Sciatic nerve (tissue), 2 donors: ENCODE measurements at places on chromosomes 5 and 9.

- DNase-seq: no peak
Measured at GRCh38 chr5:155313518-155313917, 300.0 kb downstream of the KIF4B start.

- DNase-seq: no peak
Measured at GRCh38 chr5:56803025-56803424, 12.3 kb upstream of the MAP3K1 start.

DNA sequence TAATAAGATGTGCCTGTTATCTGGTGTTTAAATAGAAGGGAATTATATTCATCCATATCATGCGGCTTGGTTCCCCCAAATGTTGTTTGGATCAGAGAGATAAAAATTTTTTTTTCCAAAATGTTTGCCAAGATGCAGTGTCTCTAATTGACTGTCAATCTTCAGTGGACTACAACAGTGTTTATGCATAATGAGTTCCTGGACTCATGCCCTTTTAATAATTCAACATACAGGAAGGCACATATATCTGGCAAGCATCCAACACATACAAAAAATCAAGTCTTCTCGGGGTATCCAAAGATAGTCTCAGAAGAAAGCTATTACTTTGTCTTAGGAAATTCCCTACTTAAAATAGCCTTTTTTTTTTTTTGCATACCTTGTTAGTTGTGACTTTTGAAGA lies 1534.7 kb downstream of the EFNA5 start:
- DNase-seq: no peak

- DNase-seq: no peak
Measured at GRCh38 chr5:73751254-73751914, 125.4 kb downstream of the ARHGEF28 start.

DNA sequence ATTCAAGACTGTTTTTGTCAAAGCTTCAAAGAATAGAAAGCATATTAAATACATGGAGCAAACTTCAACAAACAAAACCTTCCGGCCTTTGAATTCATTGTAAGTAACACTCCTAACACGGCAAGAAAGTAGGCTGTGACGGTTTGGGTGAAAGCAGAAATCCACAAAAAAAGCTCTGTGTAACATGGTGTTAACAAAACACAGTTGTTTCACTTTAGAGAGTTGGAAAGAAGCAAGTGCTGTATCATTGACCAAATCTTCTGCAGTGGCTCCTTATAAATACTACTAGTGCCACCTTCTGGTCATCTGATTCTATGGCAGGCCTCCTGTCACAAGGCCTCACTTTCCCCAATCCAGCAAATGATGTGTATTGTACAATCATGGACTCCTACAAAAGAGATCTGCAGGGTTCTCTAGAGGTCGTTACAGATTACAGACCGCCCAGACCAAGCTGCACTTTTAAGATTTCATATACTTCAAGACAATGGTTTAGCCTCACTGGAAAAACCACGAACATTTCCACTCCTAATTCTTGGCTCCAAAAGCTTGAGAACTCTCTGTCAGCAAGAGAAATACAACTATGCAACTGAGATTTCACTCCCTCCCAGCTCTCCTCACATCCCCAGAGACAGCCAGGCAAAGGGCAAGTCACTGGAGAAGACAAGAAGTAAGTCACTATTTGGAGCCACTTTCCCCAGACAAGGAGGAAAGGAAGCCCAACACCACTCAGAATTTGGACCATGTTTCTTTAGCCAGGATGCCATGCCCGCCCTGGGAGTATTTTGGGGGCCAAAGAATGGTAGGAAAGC lies 196.2 kb downstream of the DTWD2 start:
- no peak for DNase-seq

DNA sequence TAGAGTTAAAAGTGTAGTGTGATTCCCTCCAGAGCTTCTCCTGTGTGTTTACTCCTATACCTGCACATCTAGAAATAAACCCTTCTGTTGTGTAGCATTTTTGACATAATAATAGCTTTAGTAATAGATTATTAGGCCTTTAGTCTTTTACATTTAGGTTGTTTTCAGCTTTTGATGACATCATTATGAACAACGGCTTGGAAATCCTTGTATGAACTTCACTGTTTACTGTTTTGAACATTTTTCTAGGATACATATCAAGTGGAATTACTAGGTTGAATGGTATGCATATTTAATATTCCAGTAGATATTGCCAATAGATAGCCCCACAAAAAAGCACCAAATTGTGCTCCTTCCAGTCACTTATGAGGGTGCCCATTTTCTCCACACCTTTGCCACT lies 174.0 kb downstream of the ARHGAP26 start:
- DNase-seq: no peak
